ENCODE measurements at places on chromosomes 2 and 18.

DNA sequence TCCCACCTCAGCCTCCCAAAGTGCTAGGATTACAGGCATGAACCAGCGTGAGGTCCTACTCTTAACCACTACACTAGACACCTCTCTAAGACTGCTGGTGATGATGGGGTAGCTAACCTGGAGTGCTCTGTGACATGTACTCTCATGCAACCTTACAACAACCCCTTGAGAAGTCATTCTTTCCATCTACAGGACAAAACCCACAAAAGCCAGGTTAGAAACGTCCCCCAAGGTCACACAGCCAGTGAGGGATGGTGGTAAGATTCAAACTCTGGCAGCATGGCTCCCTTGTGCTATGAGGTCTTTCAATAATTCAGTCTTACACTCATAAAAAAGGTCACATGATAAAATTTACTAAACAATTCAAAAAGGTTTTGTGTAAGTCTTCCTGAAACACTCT lies 94.8 kb upstream of the SERTAD2 start:
- DNase-seq = no peak

GRCh38 chr2:2251255-2251654 lies 79.8 kb downstream of the MYT1L start:
- no peak for DNase-seq

- DNase-seq = no peak
Measured at GRCh38 chr2:14722904-14723570, 90.5 kb downstream of the LRATD1 start.

DNA sequence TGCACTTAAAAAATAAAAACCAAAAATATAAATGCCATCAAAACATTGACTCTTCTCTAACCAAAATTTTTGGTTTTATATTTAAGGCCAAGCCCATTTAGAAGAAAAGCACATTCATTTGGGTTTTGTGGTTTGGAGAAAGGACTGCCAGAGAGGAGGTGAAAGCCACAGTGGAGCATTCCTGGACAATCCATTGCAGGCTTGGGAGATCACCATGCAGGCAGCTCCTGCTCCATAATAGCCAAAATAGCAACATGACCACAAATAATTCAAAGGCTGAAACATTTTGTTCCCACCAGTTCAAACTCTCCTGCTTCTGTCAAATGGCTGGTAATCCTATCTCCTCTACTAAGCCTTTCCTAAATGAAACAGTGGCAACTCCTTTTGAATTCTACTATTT lies 73.5 kb downstream of the GALNT3 start:
- DNase-seq = peak; percentile 33

DNA sequence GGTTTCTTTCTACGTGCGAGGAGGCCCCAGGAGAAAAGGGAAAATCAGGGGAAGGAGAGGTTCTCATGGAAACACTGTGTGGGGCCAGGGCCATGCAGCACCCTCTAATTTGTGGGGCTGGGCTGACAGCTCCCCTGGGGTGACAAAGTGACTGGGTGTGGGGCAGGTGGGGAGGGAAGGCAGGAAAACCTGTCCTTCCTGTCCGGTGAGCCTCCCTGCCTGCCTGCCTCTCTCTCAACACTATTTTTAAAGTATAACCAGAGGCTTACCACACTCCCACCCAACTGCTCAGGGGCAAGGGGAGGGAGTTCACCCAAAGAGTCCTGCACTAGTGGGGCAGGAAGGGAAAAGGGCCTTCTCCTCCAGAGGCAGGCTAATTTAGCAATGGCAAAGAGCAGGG lies 10.5 kb upstream of the EPAS1 start:
- DNase-seq = no peak

- DNase-seq = no peak
Measured at GRCh38 chr2:239879423-239880084, 145.6 kb downstream of the NDUFA10 start.
